Fibroblast of gingiva (primary cell): ENCODE measurements at places on chromosomes 12 and 14.
A peak's percentile ranks its signal among the peaks of the same experiment; 100 is the strongest.

- DNase-seq = peak; percentile 65
Observed at GRCh38 chr12:50986966-50987737, 34.8 kb downstream of the HIGD1C start.

GRCh38 chr12:26623136-26623535, 209.9 kb downstream of the ITPR2 start:
- DNase-seq = no peak

DNA sequence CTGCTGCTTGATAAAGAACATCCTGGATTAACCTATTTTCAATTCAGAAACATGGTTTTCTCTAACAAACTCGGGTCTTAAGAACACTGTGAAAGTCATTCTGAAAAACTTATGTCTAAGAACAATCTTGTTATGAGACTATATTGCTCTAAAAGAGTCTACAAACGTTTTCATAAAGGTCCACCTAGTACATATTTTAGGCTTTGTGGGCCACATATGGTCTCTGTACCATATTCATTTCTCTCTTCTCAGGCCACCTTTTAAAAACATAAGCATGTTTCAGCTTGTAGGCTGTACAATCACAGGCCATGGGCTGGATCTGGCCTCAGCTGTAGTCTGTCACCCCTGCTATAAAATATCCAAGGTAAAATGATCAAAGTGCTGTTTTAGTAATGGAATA, 39.9 kb downstream of the PPP4R3A start:
- no peak for DNase-seq

DNA sequence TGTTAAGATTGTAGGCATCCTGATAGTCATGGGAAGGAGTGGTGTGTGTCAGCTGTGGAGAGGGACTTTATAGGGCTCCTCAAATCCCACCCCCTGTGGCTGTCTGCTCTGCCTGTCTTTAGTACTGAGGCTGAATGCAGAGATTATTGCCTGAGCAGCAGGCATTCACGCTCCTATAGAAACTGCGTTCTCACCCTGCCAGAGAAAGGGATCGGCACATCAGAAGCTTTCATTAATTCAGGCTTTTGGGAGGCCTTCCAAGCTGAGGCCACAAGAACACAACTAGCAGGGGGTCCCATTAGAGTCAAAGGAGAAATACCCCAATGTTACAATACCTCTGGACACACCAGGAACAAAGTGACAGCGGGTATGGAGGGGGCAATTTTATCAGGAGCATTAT, 12.6 kb downstream of the KCNK10 start:
- no peak for DNase-seq

DNA sequence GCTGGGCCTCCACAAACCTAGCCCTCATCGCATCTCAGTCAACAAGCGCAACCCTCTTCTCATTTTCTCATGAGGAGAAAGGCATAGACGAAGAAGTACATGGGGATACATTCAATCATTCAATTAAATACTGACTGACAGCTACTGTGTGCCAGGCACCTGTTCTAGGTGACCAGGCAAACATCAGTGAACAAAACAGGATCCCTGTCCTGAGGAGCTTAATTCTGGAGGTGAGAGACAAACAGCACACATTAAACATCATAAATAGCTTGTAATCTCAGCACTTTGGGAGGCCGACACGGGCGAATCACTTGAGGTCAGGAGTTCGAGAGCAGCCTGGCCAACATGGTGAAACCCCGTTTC, 362 bp upstream of the ACYP1 start:
- no peak for DNase-seq

GRCh38 chr12:101857043-101857558, 20.3 kb upstream of the DRAM1 start:
- peak; percentile 60 for DNase-seq

- DNase-seq = no peak
Observed at GRCh38 chr12:12812174-12812573, 972 bp upstream of the DDX47 start.

- peak; percentile 45 for DNase-seq
Observed at GRCh38 chr12:3777206-3777809, 24.4 kb upstream of the CRACR2A start.

GRCh38 chr14:33348510-33348909, 409.8 kb downstream of the NPAS3 start:
- no peak for DNase-seq

GRCh38 chr14:70773182-70773862, 36.0 kb downstream of the MAP3K9 start:
- no peak for DNase-seq

DNA sequence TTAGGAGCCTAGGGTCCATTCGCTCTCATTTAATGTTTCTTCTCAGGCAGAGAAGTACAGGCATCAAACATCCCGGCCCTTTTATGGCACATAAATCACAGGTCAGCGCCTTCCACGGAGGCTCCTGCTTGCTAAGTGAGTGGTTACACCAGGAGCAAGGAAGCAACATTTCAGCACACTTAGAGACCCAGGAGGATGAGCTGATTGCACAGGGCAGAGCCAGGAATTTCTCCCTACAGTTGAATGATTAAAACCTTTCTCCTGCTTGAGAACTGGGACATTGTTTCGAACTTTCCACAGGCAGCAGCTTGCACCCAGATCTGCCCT, 233.4 kb downstream of the SPTSSA start:
- DNase-seq = no peak

- DNase-seq = no peak
Observed at GRCh38 chr14:91058042-91058581, 2.3 kb downstream of the RPS6KA5 start.

- DNase-seq = no peak
Observed at GRCh38 chr14:58227096-58227819, 17.4 kb upstream of the PSMA3 start.

DNA sequence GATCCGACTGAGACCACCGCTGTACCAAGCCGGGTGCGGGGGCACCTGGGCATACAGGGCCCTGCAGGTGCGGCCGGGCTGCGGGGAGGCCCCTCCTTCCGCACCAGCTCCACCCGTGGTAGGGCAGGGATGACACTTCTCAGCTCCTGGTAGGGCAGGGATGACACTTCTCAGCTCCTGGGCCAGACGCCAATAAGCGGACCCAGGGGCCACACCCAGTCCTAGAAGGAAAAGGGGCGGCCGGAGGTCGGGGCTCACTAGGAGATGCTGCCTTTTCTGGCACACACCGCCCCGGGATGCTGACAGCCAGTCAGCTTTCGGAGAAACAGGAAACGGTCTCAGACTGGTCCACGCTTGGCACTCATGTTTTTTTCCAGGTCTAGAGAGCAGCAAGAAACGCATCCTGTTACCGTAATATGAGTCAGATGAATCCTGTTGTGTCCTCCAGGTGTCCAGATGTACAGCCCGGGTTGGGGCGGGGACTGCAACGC, 34.8 kb downstream of the NFKBIA start:
- DNase-seq = no peak

- no peak for DNase-seq
Observed at GRCh38 chr12:16136219-16136988, 141.1 kb downstream of the SLC15A5 start.

DNA sequence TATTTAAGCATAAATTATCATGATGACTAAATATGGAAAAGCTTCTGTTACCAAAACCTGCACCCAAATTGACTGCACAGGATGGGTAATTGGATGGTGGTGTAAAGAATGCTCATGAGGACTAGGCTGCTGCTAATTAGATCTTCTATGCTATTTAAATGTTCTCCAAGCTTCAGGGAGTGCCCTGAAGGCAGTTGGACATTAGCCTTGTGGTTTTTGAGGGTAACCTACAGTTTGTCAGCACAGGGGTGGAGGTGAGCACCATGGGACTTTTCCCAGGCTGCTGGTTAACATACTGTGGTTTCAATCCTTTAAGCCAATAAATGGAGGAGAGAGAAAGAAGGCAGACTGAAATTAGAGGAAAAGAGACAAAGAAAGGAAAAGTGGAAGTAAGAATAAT, 145.0 kb downstream of the WIF1 start:
- DNase-seq = no peak

- DNase-seq = no peak
Observed at GRCh38 chr12:46451276-46452021, 78.9 kb upstream of the SLC38A2 start.

DNA sequence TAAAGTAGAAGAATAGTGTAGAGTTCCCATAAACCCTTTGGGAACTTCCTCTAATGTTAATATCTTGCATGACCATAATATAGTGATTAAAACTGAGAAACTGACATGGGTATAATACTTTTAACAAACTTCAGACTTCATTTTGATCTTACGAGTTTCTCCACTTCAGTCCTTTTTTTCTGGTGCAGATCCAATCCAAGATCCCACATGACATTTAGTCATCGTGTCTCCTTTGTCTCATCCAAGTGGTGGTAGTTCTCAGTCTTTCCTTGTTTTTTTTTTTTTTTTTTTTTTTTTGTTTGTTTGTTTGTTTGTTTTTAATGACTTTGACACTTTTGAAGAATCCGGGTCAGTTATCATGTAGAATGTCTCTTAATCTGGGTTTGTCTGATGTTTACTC, 179.2 kb downstream of the CACNA1C start:
- no peak for DNase-seq

GRCh38 chr12:53190108-53190729, 9.5 kb upstream of the CSAD start:
- peak; percentile 58 for DNase-seq

GRCh38 chr12:89073027-89073398, 279.3 kb downstream of the DUSP6 start:
- peak; percentile 92 for DNase-seq

DNA sequence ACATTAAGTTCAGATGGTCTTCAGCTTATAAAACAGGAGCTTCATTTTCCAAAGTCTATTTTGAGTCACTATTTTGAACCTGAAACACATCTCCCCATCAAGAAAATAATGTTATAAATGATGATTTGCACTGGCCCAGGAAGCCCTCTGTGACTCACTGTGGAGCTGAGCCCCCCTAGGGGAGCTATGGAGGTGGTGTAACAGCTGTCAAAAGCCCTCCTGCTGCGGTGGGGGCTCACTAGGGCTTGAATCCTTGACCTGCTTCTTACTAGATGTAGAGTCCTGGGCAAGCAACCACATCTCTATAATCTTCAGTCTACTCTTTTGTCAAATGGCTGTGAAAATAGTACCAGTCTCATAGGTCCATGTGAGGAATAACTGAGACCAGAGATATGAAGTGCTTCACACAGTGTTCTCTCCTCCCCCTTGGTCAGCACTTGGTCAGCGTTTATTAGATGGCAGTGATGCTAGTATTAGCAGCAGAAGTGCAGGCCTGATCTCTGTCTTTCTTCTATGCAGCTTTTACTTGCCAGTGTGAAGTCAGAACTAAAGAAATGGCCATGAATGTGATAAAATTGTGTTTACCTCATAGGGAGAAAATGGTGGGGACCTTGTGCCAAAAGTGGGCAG, 83.4 kb downstream of the RTN1 start:
- no peak for DNase-seq

DNA sequence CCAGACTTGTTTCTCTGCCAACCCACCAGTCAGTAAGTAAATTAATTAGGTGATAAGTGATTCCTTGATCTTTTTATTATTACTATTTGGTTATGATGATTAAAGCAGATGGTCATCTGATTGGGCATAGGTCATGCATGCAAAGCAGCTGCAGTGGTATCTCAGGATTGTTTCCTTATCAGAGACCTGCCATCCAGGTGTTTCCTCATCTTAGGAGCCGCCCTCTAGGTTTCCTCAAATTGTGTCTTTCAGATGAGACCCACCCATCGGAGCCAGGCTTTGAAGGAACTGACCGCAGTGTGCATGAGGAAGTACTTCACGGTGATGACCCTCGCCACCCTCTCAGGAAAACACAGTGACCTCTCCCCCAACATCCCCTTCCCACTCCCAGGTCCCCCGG, 63.3 kb downstream of the ZFP36L1 start:
- DNase-seq = no peak

DNA sequence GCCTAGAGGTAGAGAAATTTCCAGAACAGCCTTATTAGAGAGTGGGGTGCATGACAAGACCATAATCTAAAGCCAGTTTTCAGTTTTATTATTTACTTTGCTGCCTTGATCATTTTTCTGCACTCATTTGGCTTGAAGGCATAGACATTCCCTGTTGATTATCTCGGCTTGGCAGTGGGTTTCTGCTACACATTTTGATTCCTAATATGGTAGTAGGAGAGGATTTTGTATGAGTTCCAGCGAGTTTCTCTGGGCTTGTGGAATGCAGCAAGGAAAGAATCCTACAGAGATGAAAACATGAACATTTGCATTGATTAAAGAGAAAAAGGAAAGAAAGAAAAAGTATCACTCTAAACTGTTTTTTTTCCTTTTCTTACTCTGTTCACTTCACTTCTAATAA, 281.2 kb downstream of the PAWR start:
- peak; percentile 82 for DNase-seq
